HT-29 (cell line): ENCODE measurements at places on chromosomes 7 and 10.

DNA sequence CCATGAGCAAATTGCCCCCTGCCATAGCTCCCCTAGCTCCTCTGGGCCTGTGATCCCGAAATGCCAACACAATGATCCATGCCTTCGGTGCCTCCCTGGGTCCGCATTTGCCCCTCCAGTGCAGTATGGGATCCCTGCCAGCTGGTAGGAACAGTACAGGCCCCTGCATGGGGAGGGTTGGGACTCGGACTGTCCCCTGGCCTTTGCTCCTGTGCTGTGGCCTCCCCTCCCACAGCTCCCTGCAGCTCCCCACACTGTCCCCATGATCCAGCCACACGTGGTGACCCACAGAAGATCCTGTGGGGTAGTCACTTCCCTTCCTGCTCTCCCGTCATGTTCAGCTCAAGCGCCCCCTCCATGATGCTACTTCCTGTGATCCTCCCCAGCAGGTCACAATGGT, 140.3 kb downstream of the MAPK8 start:
- DNase-seq, result no peak

- DNase-seq, result no peak
Observed at GRCh38 chr7:85376589-85376988, 189.7 kb upstream of the SEMA3D start.

GRCh38 chr10:120948889-120949608, 97.9 kb downstream of the WDR11 start:
- no peak for DNase-seq

- DNase-seq, result no peak
Observed at GRCh38 chr7:136136906-136137454, 159.8 kb upstream of the MTPN start.
